B cell (primary cell): ENCODE measurements at places on chromosomes 1 and 21. TPM values are rescaled to one million over a fixed set of nuclear protein-coding genes. Genes with fewer than 3 reads are reported as not detected.

The TESK2 gene
- polyA plus RNA-seq, result 21.7 and 23.9 TPM in 2 replicates

The RCC2 gene
- 48.9 and 59.8 TPM in 2 replicates for polyA plus RNA-seq

The VSIG8 gene
- polyA plus RNA-seq, result 0.09 TPM in 1 of 2 replicates, not detected in the other

The S100A9 gene
- 28.2 and 66.6 TPM in 2 replicates for polyA plus RNA-seq

The ATP6V1G3 gene
- polyA plus RNA-seq, result not detected in 2 replicates

DNA sequence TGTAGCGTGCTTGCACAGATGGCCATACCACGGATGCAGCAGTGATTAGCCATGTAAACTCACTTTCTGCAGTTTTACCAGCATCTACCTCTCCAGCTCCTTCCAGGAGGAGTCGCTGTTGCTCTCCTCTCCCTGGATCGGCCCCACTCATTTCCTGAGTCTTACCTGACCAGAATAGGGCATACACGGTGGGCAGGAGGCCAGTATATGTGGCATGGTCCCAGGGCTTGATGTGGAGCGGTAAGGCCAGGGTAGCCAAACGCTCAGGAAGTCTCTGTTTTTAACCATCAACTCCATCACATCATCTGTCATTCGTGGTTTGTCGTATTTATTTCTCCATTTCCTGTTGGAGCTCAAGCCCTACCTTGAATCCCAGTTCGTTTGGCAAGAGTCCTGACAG lies 163.4 kb upstream of the USP24 start:
- peak; percentile 18 for DNase-seq
- H3K4me1 ChIP-seq, result no peaks in the 10 kb centered on the region
- no peaks in the 10 kb centered on the region for H3K27me3 ChIP-seq
- no peak overlapping the region for H3K27ac ChIP-seq

- H3K36me3 ChIP-seq, result no peaks in the 10 kb centered on the region
- H3K4me1 ChIP-seq, result no peaks in the 10 kb centered on the region
- no peaks in the 10 kb centered on the region for H3K27me3 ChIP-seq
- no peak overlapping the region for H3K27ac ChIP-seq
- DNase-seq, result no peak
These were observed 14.0 kb upstream of the PRDM16 start for GRCh38 chr1:3055051-3055450.

DNA sequence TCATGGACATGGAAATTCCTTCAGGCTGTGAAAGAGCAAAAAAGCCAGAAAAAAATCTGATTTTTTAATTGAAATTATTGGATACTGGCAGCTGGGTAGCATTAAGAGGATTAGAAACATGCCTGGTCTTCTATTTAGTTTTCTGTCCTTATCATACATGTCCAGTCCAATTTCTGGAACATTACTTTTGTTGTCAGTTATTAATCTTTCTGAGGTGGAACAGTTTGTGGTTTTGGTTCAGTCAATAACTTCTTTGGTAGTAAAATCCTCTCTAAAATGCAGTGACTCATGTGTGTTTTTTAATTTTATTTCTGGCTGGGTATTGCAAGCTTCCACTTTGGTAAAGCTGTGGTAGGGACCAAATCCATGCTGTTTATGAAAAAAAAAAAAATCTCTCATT lies 687.0 kb upstream of the ADGRL2 start:
- H3K36me3 ChIP-seq, result no peaks in the 10 kb centered on the region
- DNase-seq, result no peak
- no peak overlapping the region for H3K27ac ChIP-seq
- H3K4me1 ChIP-seq, result no peaks in the 10 kb centered on the region
- H3K27me3 ChIP-seq, result no peaks in the 10 kb centered on the region

DNA sequence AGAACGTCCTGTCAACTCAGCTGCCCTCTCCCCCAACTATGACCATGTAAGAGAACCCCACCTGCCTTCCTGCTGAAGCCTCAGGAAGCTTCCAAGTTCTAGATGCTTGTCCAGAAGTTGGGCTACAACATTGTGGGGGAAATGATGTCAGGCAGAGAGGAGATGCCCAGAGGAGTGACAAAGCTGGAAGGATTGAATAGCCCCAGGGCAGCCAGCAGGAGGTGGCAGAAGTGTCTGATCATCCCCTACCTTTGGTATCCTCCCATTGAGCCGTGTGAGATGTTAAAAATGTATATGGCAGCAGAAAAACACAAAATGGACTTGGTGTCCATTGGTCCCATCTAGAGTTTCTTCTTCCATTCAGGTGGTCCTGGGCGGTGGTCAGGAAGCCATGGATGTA lies 6.6 kb downstream of the EIF3I start:
- no peak overlapping the region for H3K4me3 ChIP-seq
- no peaks in the 10 kb centered on the region for H3K27me3 ChIP-seq
- peaks cover 3% of the 10 kb centered on the region for H3K4me1 ChIP-seq
- DNase-seq, result no peak

GRCh38 chr1:206797534-206798383 lies 25.5 kb upstream of the IL10 start:
- no peak overlapping the region for H3K4me3 ChIP-seq
- peak; percentile 68 for DNase-seq
- H3K4me1 ChIP-seq, result peaks cover 39% of the 10 kb centered on the region
- no peak overlapping the region for H3K27ac ChIP-seq

DNA sequence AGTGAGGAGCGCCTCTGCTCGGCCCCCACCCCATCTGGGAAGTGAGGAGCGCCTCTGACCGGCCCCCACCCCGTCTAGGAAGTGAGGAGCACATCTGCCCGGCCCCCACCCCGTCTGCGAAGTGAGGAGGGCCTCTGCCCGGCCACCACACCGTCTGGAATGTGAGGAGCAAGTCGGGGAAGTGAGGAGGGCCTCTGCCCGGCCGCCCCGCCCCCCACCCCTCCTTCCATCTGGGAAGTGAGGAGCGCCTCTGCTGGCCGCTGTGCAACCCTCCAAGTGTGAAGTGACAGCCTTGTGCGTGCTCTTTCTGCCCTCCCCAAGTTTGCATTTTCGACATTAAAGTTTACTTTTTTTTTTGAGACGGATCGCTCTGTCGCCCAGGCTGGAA lies 5.1 kb upstream of the ZZZ3 start:
- no peaks in the 10 kb centered on the region for H3K27me3 ChIP-seq
- DNase-seq, result peak; percentile 41
- peak overlapping the region; percentile 43 for H3K4me3 ChIP-seq
- peaks cover 7% of the 10 kb centered on the region for H3K4me1 ChIP-seq
- H3K27ac ChIP-seq, result no peak overlapping the region

DNA sequence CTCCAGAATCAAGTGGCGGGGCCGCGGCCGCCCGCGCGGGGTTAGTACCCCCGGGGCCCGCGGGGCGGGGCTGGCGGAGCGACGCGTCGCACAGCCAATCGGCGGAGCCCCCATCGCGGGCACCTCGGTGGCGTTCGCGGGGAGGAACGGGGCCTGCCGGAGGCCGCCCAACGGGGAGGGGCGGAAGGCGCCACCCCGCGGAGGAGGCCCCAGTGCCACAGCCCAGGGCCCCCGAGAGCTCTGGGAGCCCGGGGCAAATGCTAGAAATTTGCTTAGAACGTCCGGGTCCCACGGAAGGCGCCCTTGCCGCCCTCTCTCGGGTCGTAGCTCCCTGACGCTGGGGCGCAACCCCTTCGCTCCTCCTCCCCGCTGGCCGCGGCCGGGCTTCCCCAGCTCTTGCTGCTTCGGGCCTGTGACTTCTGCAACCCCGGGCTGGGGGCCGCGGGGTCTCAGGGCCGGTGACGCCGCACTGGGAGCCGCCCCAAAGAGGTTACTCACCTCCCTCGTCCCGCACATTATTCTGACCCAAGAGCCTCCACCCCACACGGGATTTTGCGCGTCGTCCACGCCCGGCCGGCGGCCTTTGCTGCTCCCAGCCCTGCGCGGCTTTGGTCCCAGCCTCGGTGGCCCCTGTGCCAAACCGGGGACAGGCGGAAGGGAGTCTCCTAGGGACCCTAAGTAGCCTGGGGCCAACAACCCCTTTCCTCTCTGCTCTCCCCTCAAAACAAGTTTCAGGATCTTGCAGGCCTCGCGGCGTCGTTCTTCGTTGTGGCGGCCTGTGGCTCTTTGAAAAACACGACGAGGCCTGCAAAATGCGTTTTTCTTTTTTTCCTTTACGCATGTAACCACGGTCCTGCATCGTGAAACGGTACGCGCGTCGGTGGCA lies at the start of gene RUNX3:
RUNX3 (minus strand) TSS at position 17 of the 886 bp plus-strand sequence. CDS start 408 bp downstream, outside the sequence.
- H3K4me3 ChIP-seq, result peak within 1 kb of the TSS; percentile 93
- peak within 1 kb of the TSS; percentile 97 for H3K27ac ChIP-seq
- H3K27me3 ChIP-seq, result no peaks in the 10 kb centered on the region

DNA sequence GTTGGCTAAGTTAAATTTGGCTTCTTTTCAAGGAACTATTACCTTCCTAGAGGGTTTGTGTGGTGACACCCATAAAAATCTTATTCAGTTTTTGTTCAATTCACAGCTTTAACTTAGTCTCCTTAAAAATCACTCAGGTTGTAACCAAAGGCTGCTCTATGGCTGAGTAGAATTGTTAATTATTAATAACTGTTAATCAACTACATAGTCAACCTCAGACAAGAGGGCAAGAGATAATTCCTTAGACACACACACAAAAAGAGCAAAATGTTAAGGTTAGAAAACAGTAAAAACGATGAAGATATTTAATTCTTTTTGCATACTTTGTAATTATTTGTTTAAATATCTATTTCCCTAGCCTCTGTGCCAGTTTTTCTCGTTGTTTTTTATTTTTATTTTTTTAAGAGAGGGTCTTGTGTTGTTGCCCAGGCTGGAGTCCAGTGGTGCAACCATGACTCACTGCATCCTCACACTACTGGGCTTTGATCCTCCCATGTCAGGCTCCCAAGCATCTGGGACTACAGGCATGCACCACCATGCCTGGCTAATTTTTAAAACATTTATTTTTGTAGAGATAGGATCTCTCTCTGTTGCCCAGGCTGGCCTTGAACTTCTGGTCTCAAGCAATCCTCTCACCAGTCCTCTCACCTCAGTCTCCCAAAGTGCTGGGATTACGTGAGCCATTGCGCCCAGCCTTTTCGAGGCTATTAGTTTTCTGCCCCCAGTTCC lies 215.2 kb downstream of the DISC1 start:
- no peak overlapping the region for H3K4me3 ChIP-seq
- no peak for DNase-seq
- H3K4me1 ChIP-seq, result peaks cover 9% of the 10 kb centered on the region
- no peaks in the 10 kb centered on the region for H3K36me3 ChIP-seq

DNA sequence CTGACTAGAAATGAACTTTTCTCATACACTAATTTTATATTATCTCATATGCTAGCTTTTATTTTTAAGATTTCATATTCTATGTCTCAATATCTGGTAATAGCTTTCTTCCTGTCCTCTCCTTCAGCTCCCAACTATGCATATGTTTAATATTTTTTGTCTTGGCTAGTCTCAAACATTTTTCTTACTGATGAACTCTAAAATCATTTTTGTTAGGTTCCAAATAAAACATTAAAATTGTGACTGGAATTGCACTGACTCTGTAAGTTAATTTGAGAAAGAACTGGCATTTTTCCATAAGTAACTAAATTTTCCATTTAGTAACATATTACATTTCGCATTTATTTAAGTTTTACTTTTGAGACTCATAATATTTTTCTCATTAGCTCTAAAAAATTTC lies 368.5 kb upstream of the DPYD start:
- H3K36me3 ChIP-seq, result no peaks in the 10 kb centered on the region
- H3K4me1 ChIP-seq, result no peaks in the 10 kb centered on the region
- H3K4me3 ChIP-seq, result no peak overlapping the region
- H3K27me3 ChIP-seq, result no peaks in the 10 kb centered on the region
- no peak overlapping the region for H3K27ac ChIP-seq

DNA sequence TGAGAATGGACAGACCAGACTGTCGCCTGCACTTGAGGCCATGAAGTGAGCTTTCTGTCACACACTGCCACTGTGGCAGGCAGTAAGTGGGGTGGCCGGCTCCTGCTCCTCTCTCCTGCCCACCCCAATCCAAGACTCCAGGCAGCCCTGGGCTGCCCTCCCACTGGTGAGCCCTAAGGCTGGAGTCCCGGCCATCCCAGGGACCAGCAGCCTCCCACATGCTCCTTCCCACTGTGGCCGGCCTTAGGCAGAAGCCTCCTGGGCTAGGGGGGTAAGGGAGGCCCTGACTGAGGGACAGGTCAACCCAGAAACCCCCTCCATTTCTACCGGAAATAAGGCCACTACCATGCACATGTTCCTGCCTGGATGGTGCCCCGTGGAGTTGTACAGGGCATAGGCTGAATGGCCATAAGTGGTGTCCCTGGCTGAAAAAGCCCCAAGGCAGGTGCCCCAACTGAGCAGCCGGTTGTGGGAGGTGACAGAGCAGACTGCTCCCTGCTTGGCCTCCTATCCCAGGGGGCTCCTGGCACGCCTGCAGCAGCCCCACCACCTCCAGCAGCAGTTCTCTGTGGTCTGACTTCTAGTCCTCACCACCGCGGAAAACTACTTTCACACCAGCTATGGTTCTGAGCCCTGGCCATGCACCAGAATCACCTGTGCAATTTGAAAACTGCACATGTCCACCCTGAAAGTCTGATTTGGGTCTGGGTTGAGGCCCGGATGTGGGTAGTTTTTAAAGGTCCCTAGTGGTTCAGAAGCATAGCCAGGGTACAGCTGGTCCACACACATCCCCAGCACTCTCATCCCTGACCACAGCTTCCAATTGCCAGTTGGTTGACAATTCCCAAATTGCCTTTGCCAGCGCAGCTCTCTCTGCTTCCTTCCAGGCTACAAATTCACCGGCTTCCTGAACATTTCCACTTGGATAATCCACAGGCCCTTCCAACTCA lies 1.6 kb upstream of the ARTN start:
- H3K4me1 ChIP-seq, result peaks cover 29% of the 10 kb centered on the region
- H3K4me3 ChIP-seq, result no peak overlapping the region
- H3K27ac ChIP-seq, result no peak overlapping the region
- H3K36me3 ChIP-seq, result no peaks in the 10 kb centered on the region
- H3K27me3 ChIP-seq, result peaks cover 39% of the 10 kb centered on the region

GRCh38 chr21:32484706-32485380 lies 72.3 kb downstream of the EVA1C start:
- no peaks in the 10 kb centered on the region for H3K27me3 ChIP-seq
- no peaks in the 10 kb centered on the region for H3K4me1 ChIP-seq
- no peaks in the 10 kb centered on the region for H3K36me3 ChIP-seq
- no peak overlapping the region for H3K27ac ChIP-seq
- DNase-seq, result no peak
- H3K4me3 ChIP-seq, result no peak overlapping the region

GRCh38 chr1:109398343-109399225 lies 866 bp upstream of the SORT1 start:
- peaks cover 34% of the 10 kb centered on the region for H3K27me3 ChIP-seq
- H3K4me3 ChIP-seq, result peak overlapping the region; percentile 46
- DNase-seq, result peak; percentile 13
- peaks cover 18% of the 10 kb centered on the region for H3K4me1 ChIP-seq

DNA sequence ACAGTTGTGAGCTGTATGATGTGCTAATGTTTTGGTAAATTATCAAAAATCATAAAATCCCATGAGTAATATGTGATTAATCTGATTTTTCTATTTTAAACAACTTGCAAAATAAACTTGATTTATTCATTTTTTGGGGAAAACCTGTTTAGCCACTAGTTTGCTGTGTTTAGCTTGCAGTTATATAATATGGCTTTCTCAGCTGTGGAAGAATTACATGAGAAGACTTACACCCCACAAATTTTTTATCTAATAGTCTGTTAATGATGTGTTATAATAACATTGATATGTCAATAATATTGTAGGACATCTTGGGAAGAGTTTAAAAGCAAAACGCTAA lies 2.4 kb upstream of the ERRFI1 start:
- H3K4me1 ChIP-seq, result peaks cover 16% of the 10 kb centered on the region
- H3K27me3 ChIP-seq, result peaks cover 11% of the 10 kb centered on the region
- no peak overlapping the region for H3K4me3 ChIP-seq

- H3K27ac ChIP-seq, result no peak overlapping the region
- no peaks in the 10 kb centered on the region for H3K4me1 ChIP-seq
- H3K4me3 ChIP-seq, result no peak overlapping the region
- H3K36me3 ChIP-seq, result no peaks in the 10 kb centered on the region
These were observed 139.7 kb upstream of the ARHGEF16 start for GRCh38 chr1:3314491-3315381.

- no peaks in the 10 kb centered on the region for H3K36me3 ChIP-seq
- no peak overlapping the region for H3K27ac ChIP-seq
- H3K27me3 ChIP-seq, result no peaks in the 10 kb centered on the region
- DNase-seq, result no peak
These were observed 226.5 kb downstream of the HMCN1 start for GRCh38 chr1:185960422-185961321.
